ENCODE measurements at places on chromosomes 1 and 21.

DNA sequence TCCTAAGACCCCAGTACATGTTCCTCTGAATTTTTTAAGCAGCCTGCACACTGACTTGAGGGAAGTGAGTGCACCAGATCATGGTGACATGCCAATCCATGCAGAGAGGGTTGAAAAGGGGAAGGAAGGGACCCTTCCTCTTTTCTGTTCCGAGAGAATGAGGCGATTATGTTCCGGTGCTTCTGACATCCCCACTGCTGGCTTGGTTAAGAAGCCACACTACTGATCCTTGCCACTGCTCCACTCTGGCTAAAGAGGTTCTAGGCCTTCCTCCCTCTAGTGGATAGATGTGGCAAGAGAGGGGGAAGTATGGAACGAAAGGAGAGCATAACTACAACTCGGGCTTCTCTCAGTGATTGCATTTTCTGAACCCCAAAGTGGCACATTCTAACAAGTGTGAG lies 1.8 kb upstream of the CYB5R1 start:
- DNase-seq: no peak

DNA sequence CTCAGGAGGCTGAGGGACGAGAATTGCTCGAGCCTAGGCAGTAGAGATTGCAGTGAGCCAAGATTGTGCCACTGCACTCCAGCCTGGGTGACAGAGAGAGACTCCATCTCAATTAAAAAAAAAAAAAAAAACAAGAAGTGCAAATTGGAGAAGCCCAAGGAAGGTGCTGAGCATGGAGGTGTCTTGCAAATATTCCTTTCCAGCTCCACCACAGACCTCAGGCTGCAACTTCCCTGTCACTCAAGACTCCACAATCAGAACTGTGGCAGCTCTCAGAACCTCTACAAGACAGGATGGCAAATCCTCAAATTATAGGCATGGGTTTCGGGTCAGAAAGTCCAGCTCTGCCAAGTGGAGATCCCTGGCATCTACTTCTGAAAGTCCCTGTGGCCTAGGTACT lies 104.4 kb upstream of the TIAM1 start:
- no peak for DNase-seq

DNA sequence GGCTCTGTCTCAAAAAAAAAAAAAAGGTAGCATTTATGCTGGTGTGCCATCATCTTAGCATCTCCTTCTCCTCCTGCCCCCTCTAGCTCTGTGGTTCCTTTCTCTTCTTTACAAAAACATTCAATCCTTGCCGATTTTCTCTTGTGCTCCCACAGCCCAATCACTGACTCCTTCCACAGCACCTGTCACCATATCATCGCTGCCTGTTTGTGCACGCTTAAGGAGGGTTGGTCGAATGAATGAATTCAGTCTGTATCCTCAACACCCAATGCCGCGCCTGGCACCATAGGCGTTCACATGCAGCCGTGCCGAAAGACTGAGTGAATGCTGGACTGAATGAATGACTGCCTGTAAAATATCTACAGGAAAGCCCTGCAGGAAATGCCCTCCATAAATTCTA lies 7.9 kb downstream of the RNU5D-1 start:
- no peak for DNase-seq

- no peak for DNase-seq
Observed at GRCh38 chr1:10659646-10660540, 136.6 kb downstream of the CASZ1 start.

DNA sequence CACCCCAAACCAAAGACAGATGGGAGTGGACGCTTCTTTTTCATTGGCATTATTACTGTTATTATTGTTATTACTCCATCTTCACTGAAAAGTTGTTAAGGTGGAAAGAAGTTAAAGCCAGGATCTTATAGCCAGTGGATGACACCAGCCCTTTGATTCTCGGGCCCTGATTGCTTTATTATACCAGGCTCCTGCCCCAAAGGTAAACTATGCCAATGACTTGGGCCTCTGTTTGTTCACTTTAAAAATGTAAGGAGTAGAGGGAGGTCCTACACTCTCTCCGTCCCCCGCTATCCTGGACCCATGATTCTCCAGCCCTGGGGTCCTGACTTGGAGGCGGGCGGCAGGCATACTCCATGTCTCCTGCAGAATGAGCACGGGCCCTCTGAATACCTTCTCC lies 106.8 kb downstream of the TOMM20 start:
- DNase-seq: no peak

DNA sequence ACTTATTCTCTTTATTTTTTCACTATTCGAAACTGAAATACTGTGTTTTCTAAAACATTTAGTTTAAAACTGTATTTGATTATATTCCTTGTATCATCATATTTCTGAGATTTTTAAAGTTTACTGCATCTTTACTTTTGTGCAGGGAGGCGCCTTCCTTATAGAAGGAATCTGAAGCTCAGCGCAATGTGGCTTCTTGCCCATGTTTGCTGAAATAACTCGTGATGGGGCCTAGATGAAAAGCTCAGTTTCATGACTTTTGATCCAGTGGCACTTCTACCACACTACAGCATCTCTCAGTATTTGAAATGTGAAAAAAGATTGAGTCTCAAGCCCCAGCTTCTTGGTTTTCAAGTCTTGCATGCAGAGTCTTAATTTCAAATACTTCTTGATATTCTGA lies 28.4 kb downstream of the CACHD1 start:
- DNase-seq: no peak

All from stimulated activated CD4-positive, alpha-beta T cell treated with anti-CD3 and anti-CD28 coated beads, Interleukin-1b, Interleukin-23, amount 100 ng/mL, for 24 hours (primary cell).